Activated CD4-positive, CD25-positive, alpha-beta regulatory T cell treated with anti-CD3 and anti-CD28 coated beads, Interleukin-2, amount 50 U/mL, for 16 hours (primary cell): ENCODE measurements at places on chromosomes 7 and 10.

DNA sequence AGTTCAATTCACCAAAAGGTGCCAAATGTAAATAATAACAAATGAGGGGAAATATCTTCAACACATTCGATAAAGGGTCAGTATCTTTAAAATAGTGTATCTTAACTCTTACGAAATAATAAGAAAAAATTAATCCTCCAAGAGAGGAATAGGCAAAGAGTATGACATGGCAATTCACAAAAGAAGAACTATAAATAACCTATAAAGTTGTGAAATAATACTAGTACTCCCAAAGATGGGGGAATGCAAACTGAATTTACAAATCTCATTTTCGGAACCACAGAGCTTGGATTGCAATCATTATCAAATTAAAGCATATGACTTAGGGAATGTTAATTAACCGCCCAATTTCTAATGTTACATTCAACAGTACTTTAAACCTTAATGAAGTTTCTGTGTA lies 78.2 kb upstream of the TARP start:
- DNase-seq: no peak

DNA sequence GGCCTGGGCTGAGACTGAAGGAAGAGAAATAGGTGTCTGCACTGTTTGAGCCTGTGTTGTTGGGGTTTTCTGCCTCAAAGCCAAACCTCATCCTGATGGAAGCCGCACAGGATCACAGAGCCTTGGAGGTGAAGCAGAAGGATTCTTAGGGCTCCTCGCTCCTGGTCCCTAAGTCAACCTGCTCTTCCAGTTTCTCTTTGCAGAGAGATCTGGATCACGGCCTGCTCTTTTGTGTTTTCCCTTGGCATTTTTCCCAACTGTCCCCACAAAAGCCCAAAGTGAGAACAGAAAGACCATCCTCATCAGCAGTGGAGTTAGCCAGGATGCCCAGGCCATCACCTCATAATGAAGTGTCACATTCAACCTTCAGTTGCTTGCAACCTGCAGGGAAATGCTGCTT lies 20.3 kb upstream of the PPIA start:
- DNase-seq: no peak

GRCh38 chr10:71538608-71539260 lies 142.0 kb downstream of the CDH23 start:
- no peak for DNase-seq

DNA sequence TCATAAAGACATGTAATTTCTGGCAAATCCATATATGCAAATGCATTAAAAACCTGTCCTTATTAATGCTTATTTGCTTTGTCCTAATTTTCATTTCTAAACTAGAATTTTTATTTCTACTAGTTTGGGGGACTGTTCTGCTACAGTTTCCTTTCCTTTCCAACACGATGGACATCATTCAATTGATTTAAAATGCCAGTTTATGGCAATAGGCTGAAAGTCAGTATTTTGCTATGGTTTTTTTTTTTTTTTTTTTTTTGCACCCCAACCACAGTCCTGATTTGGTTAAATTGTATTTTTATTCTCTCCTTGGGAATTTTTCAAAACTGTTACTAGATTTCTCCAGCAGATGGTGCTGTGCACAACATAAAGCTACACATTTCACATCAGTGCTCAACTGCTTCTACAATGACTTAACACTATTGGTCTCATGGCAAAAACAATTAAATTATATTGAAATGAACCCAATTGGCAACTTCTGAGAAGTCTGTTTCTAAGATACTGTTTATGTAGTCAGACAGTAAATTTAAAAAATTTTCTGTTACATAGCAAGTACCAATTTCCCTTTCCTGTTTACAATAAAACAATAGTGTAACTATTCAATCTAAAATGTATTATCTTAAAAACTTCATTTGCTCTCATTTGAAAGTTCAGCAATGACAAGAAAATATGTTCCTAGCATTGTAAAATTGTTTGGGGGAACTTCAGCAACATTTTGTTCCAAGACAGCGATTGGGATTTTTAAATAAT lies 193.8 kb upstream of the CCDC6 start:
- DNase-seq: no peak

DNA sequence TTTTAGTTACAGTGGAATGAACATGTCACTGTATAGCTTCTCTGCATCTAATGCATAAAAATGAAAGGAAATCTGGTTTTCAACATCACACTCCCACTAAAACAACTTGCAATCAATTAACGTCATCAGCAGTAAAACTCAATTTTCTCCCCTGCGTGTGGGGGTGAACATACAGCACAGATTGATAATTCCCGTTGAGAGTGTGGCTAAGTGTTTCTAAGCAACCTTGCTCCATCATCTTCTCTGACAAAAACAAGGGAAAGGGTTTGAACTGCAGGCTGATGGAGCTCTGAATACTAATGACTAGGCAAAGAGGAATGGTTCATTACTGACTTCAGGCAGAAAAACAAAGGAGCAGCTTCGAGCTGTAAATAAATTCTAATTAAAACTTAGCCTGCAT lies 238.3 kb downstream of the PARD3 start:
- DNase-seq: no peak

DNA sequence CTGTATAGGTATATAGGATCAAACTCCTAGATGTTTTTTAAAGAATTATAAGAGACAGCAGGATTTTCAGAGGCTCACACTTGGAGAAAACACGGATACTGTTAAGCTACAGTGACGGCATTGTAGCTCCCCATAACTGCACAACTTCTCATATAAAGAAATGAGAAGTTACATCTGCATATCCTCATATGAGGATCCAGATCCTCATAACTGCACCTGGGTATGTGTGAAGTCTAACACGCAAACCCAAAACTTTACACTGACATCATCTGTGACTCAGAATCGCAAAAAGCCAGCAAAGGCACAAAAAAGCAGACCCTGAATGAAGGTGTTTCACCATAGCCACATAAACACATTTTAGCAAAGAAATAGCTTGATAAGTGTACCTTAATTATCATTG lies 34.1 kb downstream of the NEBL start:
- no peak for DNase-seq

- DNase-seq: no peak
Measured at GRCh38 chr7:112495810-112496462, 15.1 kb downstream of the LSMEM1 start.

DNA sequence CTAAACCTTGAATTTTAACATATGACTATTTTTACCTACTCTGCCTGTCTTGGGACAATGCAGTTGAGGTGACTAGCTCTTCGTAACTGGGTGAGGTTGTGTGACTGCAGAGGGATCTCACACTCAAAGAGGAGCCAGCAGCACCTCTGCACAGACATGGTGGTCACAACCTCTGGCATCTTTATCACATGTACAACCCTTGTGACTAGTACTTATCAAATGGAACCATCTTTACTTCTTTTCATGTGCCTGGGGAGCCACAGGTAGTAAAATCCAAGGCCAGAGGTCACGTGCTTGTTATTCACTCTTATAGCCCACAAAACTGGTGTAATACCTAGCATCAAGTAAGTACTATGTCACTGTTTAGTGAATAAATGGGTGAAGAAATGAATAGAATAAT lies 244.3 kb downstream of the COBL start:
- no peak for DNase-seq

- DNase-seq: no peak
Measured at GRCh38 chr7:55022002-55022985, 3.5 kb downstream of the EGFR start.
